ENCODE measurements at places on chromosomes 6 and 20.
A peak's percentile ranks its signal among the peaks of the same experiment; 100 is the strongest.

DNA sequence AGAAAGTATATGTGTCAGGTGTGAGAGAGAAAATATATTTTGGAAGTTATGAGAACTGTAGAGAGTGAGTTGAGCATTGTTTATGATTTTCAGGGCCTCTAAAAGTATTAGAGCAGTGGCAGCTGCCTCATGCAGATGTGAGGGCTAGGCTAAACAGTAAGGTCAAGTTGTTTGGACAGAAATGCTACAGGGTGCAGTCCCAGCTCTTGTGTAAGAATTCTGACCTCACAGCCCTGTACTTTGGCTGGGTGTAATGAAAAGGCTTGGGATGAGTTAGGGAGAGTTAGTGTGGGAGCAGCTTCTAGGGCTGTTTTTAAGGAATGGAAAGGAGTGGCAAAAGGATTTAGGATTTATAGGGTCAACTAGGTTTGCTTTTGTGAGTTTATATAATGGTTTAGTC is 764.8 kb upstream of the ADGRB3 start:
- DNase-seq, result no peak

DNA sequence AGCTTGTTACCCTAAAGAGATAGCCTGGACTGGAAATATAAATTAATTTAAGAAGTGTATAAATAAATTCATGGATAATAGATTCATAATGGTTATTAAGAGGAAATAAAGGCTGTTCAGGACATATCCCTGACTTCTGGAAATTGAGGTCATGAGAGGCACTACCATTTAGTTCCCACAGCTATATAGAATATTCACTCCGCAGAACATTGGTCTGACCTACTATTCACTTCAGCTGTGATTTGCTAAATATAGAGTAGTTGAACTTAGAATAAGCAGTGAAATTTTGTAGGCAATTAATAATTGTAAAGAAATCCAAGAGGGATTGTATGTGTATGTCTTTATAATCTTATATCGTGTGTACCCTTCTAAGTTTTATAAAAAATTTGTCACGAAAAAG is 112.8 kb downstream of the ARID1B start:
- no peak for DNase-seq

DNA sequence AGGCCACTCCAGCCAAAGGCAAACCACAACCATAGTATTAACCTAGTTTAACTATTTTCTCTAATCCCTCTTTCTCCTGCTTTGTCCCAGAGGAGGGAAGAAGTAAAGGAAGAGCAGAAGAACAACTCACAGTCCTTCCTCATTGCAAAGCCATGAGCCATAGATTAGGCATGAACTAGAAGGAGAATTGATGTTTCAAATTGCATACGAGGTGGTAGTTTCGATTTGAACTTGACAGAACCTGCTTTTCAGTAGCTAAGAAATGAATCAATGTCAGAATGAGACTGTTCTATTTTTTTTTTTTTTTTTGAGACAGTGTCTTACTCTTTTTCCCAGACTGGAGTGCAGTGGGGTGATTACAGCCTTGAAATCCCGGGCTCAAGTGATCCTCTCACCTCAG is 48.3 kb downstream of the PROKR2 start:
- DNase-seq, result no peak

GRCh38 chr20:62702895-62703852 is 5.5 kb upstream of the NTSR1 start:
- DNase-seq, result no peak

DNA sequence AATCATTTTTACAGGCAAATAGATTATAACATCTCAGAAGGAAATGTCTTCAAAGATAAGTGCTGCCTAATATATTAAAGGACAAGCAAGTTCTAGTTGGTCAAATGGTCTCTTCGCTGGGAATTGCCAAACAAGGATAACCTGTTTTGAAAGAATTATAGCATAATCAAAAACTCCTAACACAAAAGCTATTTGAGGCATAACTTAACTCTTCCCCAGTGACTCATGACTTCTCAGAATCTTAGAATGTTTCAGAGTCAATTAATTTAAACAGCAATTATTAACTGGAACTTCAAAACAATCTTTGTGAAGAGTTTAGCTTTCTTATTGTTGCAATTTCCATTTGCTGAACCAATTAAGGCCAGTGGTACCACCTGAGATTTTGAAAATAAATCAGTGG is 126.6 kb downstream of the MTFR2 start:
- no peak for DNase-seq

DNA sequence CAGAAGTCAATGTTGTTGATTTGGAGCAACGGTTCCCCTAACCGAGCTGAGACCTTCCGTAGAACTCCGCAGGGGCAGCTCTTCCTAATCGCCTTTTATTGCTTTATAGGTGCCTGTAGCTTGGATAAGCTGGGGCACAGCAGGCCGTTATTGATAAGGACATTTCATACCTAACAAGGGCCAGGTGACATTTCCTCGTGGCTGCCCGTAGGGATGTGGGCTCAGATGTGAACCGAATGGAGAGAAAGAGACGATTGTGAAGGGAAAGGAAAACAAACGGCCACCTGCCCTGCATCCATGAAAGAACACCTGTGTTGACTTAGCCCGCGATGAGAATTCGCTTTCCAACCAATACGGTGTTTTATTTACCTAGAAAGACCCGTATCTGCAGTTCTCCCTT is 53.3 kb upstream of the DACT2 start:
- DNase-seq, result peak; percentile 68

DNA sequence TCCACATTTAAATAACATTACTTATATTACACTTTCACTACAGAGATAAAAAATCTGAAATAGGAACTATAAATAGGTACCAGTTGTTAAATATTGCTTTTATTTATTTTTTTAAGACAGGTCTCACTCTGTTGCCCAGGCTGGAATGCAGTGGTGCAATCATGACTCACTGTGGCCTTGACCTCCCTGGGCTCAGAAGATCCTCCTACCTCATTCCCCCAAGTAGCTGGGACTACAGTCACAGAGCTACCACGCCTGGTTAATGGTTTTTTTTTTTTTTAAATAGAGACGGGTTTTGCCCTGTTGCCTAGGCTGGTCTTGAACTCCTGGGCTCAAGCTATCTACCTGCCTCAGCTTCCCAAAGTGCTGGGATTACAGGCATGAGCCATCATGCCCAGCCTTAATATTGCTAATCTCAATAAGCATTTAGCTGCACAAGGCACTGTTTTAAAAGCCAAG is 17.3 kb downstream of the EEF1E1 start:
- no peak for DNase-seq

- no peak for DNase-seq
These were observed 112.3 kb downstream of the RCAN2 start for GRCh38 chr6:46378882-46379416.

DNA sequence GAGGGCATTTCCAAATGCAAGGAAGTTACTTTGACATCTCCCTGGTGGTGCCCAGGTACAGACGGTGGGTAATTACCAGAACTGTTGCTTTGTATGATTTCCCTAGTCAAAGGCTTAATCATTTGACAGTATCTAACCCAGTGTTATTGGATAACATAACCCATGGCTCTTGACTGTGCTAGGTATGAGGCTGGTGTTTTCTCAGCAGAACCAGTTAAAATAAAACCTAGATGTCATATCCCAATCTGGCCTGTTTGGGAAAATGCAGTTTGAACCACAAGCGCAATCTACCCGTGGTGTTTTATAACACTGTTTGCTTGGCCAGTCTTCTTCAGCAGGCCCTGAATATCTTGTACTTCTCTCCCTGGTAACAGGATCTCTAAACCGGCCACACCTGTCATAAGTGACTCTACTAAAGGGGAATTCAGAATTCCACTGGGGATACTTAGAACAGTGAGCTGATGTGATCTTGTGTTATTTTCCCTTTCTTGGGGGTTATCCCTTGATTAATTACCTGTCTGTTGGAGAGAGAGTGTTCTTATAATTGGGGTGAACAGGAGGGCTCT is 32.8 kb downstream of the PPP1R14C start:
- no peak for DNase-seq

- DNase-seq, result no peak
These were observed 280.8 kb downstream of the SOX4 start for GRCh38 chr6:21874372-21874771.

- DNase-seq, result no peak
These were observed 174.0 kb downstream of the GJA10 start for GRCh38 chr6:90068264-90068663.

DNA sequence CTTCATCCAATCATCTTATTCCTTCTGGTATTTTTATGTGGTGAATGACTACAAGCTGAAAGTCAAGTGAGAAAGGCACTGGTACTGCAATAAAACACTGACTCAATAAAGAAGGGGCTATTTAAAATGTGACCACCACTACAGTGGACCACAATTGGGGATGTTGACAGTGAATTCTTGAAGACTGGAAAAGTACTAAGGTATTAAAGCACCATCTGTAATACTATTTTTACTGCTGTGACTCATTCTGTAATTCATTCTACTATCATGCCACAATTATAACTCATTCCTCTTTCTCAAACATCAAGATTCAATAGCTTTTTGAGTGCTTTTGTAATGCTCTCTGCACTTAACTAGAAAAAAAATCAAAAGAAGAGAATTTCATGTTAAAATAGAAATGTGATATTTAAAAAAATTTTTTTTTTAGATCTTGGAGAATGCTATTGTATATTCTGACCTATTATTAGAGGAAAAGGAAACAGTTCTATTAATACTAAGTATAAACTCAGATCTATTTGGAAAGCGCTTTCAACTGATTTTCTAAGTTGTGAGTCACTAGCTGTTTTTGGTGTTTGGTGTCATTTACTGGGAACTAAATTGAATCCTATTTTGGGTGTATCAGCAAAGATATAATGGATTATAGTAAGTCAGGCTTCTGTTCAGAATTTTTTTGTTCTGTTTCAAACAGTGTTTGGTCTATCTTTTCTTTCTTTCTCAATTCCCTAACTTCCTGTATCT is 104.7 kb upstream of the TMEM170B start:
- DNase-seq, result no peak

- no peak for DNase-seq
These were observed 202.1 kb downstream of the ARHGAP18 start for GRCh38 chr6:129507846-129508245.

- no peak for DNase-seq
These were observed 71.0 kb upstream of the SLC22A16 start for GRCh38 chr6:110547266-110547964.

GRCh38 chr6:2909718-2910117 is 6.6 kb upstream of the SERPINB9 start:
- no peak for DNase-seq

- DNase-seq, result no peak
These were observed 566.6 kb upstream of the CITED2 start for GRCh38 chr6:139940741-139941729.

DNA sequence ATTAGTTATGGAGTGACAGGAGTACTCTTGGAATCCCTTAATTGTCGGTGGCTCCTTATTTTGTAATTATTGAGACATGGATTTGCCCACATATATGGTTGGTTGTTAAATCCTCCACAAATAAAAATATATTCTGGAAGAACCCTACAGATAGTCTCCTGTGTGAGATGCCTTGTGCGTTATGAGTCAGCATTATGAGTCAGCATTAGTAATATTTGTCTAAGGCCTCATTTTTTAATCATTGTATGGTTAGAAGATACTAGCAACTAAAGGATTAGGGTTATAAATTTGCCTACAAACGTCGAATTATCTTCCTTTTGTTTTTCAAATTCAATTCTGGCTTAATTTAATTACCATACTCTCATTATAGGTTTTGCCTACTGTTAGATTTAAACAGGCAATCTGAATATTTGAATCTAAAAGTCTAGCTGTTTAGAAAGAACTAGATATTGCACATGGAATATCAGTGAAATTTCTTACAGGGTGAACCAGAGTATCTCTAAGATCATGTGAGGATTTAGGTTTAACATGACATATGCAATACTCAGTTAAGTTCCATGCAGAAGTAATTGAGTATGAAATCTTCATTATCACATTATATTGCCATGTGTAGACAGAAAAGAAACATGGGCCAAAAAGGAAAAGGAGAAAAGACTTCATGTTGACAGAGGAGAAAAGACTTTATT is 5.9 kb downstream of the C6orf58 start:
- no peak for DNase-seq

DNA sequence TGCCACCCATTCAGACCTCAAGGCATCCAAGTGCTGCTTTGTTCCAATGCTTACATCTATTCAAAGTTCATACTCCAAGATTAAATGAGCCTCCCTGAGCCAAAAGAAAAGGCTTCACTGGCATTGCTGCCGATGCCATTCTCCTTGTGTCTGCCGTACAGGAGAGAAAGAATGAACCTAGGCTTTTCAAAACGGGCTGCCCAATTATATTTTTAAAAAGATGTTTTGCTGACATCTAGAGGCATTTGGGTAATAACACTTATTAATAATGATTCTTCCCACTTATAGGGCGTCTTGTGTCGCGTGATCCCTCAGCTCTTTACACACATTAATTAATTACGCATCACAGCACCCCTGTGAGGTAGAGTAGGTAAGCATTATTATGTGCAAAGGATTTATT is 545.6 kb downstream of the PKHD1 start:
- DNase-seq, result peak; percentile 76

DNA sequence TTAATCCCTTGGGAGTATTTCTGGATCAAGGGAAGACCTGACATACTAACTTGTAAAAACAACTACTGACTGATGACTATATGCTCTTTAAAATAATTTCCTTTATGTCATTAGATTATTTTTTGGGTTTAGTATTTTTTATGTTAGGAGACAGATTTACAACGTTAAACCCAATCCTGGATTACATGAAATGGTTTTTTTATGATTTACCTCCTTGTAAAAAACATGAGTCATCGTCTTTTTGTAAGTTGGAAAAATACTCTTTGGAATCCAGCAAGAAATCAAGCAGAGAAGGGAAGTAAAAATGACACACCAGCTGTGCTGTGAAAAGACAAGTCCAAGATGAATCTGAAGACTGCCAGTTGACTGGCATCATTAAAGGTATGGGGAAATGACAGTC is 6.7 kb downstream of the STK4 start:
- DNase-seq, result no peak
